Hematopoietic multipotent progenitor cell treated with erythropoietin and hydrocortisone succinate and interleukin-3 and kit ligand, for 6 days (in vitro differentiated cells): ENCODE measurements at places on chromosomes 3 and 15.

DNA sequence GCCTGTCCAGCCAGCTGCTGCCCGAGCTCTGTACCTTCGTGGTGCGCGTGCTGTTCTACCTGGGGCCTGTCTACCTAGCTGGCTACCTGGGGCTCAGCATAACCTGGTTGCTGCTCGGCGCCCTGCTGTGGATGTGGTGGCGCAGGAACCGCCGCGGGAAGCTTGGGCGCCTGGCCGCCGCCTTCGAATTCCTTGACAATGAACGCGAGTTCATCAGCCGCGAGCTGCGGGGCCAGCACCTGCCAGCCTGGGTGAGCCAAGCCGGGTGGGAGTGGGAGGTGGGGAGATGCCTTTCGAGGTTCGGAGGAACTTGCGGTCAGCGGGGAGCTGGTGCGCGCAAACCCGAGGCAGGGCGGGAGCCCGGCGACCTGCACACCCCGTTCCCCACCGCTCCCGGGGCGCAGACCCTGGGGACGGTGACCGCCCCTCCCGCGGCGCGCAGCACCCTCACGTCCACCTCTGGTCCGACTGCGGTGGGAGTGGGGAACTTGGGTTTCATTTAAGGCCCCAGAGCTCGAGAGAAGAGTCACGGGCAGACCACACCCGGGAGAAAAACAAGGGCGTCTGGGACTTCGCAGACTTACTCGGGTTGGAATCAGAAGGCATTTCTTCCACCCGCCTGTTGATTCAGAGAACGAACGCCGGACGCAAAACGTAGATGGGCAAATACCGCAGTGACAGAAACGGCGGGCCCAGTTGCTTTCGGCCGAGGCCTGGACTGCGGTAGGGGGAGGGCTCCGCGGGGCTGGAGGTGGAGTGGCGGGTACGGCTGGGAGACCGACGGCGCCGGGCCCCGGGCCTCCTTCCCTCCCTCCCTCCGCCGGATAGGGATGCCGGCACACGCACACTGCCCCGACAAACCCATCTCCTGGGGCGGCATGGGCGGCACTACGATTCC is 708 bp downstream of the ESYT3 start:
- DNase-seq = no peak

DNA sequence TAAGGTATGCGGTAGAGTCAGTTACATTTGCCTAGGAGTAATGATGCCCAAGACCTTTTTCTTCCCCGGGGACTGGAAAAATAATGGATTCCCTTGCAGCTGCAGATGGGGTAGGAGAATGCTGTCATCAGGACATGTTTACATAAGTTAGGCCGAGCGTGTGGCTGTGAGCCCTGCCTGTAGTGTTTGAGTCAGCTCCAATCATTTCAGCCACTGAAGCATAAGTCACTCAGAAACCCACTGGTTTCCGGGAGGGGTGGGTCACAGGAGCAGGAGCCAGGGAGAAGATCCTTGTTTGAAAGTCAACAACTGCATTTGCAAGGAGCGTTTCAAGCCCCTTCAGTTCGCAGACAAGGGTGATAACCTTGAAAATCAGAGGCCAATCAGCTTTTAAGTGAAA is 562.3 kb downstream of the MCTP2 start:
- DNase-seq = no peak

DNA sequence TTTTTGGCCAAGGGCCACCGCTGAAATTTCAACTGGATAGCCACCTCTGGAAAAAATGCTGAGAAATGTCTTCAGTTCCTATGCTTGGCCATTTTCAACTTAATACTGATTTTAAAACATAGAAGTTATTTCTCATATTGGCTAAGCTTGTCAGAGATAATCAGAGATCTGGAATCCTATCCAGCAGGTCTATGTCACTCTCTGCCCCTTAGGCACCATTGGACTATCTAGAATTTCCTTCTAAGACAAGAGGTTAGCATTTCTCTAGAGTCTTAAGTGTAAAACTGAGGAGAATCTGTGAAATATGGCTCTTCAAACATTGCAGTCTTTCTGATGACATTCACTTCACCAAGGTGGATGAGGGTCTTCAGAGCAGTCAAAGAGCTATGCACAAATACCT is 597.3 kb downstream of the UNC13C start:
- DNase-seq = no peak

DNA sequence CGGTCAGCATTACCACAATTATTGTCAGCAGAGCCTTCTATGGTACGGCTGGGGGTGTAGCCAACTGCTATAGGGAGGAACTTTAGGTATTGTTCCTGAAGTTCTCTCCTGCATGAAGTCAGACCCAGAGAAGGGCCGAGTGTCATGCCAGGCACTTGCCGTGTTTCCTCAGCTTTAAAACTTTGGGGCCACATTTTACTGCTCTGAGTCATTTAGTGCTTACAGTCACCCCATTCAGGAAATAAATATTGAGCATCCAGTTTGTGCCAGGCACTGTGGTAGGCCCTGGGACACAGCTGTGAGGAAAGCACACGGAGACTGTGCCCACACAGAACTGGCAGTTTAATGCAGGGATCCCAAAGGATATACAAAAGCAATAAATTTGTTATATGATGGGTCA is 54.5 kb upstream of the APEH start:
- no peak for DNase-seq

GRCh38 chr3:76965122-76965725 is 74.7 kb upstream of the ROBO2 start:
- DNase-seq = no peak
